Omental fat pad (tissue), 4 donors: ENCODE measurements at places on chromosomes 4 and X. TPM values are rescaled to one million over a fixed set of nuclear protein-coding genes. Genes with fewer than 3 reads are reported as not detected.

- DNase-seq, result no peak
Measured at GRCh38 chrX:10926891-10927290, 184.2 kb upstream of the HCCS start.

DNA sequence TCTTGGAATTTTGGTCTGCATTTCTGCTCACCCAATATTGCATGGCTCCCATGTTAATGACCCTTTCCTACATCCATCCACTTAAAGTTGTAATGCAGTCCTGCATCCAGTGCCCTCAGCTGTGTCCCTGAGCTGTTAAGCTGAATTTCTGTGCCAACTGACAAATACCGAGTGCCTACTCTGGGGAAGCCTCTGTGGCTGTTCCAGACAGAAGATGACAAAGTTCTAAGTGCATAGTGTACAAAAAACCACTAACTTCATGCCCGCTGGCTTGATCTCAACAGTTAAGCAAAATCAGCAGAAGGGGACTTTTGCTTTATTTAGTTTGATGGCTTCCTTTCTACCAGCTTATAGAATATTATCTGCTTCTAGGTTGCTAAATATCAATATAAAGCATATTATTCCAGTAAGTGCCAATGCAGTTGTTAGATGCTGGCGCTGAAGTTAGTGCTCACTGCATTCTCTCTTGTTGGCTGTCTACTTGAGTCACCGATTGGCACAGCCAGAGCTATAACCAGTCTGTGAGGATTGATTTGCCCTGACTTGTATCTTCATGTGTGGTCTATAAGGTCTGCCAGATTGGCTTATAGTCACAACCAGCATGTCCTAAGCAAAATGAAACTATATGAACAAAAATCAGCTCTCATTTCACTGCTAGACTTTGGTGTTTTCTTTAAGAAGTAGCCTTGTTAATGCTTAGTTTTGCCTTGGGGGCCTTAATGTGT, 98.9 kb downstream of the KLHL8 start:
- no peak for DNase-seq

GRCh38 chrX:48782795-48783194, 3.6 kb upstream of the GATA1 start:
- DNase-seq, result no peak

DNA sequence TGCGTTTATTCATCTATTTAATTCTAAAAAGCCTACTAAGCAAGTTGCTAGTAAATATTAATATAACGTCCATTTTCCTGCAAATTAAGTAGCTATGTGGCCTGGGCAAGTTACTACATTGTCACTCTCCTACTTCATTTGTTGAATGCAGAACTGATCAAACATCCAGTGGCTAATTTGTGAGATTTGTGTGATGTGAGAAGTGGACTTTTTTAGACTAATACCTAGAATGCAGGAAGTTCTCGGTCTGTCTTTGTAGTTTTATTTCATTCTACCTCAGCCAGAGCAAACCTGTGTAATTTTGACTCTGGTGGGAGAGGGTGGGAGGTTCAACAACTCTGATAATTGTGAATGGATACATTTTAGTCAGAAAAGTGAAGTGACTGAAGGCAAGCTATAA, 840 bp downstream of the GUF1 start:
- no peak for DNase-seq

DNA sequence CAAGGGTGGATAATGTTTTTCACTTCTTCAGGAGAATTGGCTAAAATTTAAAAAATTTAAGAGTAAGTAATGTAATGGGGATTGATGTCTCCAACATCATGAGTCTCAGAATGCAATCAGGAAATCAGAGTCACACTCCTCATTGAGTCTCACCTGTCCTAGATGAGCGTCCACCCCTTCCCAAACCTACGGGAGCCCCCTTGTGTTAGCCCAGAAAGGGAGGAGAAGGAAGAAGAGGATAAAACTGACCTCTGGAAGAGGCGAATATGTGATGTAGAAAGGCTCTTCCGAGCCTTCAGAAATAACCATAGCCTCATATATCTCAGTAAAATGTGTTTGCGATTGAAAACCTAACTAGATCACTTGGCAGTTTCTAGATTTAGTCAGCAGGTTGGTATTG, 157.1 kb downstream of the DCLK2 start:
- DNase-seq, result no peak

MAGEA4 gene
- total RNA-seq, result not detected

RASSF6 gene
- 0.46 TPM for total RNA-seq

NAP1L3 gene
- total RNA-seq, result 0.60 TPM
